WTC11 (cell line): ENCODE measurements at places on chromosomes 5 and 9.

GRCh38 chr9:75130621-75131230, 42.4 kb downstream of the OSTF1 start:
- DNase-seq, result no peak

DNA sequence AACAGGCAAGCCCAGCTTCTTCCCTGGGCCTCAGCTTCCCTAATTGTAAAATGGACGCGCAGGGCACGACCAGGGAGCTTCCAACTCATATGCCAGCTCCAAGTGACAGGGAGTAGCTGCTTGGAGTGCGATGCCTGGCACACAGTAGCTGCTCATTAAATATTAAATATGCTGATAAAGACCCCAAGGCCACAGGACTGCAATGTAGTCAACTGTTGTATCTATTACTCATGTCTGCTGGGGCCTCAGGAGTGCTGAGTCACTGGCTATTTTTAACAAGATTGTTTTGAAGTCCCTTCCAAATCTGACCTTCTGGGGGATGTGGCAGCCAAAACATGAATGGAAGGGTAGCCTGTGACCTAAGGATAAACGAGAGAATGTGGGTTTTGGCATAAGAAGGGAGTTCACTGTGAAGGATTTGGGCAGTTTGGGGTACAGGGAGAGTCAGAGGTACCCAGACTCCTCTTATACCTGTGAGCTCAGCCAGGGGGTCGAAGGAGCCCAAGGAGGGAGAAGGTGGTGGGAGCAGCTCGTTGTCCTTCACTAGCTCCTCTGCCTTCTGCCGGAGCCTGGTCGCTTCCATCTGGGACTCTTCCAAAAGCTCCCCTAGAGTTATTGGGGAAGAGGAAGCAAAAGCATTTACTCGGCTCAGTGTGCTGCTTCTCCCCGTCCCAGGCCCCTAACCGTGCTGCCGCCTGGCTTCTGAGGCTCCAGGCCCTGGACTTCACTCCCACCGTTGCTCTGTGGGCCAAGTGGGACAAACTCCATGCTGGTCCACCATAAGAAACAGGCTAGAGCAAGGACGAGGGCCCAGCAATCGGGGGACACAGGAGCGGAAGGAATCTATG, 17.5 kb downstream of the TNIP1 start:
- DNase-seq, result no peak

DNA sequence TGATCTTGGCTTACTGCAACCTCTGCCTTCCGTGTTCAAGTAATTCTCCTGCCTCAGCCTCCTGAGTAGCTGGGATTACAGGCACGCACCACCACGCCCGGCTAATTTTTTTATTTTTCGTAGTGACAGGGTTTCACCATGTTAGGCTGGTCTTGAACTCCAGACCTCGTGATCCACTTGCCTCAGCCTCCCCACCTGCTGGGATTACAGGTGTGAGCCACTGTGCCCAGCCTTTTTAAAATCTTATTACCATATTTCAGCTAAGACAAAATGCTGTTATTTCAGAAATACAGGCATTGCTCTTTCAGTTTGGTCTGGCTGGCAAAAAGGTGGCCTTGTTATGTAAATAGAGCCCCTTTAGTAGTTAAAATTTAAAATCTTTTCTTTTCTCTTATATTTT, 46.9 kb upstream of the GLDC start:
- DNase-seq, result peak; percentile 39

GRCh38 chr9:109022873-109023272, 9.6 kb upstream of the CTNNAL1 start:
- no peak for DNase-seq

- no peak for DNase-seq
Measured at GRCh38 chr5:124039410-124039809, 527.4 kb downstream of the CSNK1G3 start.

- no peak for DNase-seq
Measured at GRCh38 chr5:121797681-121798518, 53.8 kb upstream of the FTMT start.

DNA sequence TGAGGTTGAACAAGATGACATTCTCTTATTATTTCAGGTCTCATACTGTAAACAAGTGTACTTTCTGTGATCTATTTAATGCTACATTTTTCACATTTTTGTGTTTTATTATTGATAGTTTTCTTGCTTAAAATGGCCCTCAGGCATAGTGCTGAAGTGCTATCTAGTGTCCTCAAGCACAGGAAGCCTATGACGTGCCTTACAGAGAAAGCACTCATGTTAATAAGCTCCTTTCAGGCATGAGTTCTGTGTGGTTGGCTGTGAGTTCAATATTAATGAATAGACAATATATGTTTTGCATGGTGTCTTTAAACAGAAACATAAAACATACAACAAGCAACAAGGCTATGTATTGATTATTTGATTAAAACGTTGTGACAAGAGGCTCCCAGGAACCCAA, 450.1 kb downstream of the PLK2 start:
- DNase-seq, result no peak

DNA sequence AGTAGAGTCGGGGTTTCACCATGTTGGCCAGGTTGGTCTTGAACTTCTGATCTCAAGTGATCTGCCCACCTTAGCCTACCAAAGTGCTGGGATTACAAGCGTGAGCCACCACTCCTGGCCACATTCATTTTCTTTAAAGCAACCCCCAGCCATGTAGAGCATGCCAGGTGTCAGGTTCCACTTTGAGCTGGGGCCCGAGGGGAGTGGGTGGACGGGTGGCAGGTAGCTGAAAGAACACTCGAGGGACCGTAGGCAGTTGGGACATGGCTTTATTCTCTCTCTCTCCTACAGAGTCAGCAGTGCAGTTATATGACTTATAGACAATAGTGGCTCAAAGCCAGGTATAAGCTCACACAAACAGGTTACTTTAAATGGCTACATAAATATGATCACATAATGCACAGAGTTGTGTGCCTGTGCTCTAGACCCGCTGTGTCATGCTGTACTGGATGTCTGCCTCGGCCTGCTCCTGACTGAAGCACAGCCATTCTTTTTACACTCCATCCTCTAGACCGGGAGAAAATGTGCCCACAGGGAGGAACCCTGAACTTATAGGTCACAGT, 60.5 kb upstream of the FAM120A start:
- DNase-seq, result no peak

DNA sequence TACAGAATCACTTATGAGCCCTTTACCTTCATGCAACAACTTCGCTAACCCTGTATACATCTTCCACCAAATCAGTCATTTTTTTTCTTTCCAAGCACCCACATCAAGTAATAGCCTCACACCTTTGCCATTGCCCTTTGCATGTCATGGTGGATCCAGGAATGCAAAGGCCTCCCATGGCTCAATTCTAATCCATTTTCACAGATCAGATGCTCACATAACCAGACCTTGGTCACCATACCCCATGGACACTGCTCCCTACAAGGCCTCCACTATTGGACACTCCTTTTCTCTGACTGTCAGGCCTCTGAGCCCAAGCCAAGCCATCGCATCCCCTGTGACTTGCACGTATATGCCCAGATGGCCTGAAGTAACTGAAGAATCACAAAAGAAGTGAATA, 179.5 kb downstream of the RASEF start:
- DNase-seq, result no peak

GRCh38 chr5:76831110-76831452, 12.3 kb downstream of the F2RL1 start:
- no peak for DNase-seq

GRCh38 chr9:20495098-20495497, 127.2 kb downstream of the MLLT3 start:
- no peak for DNase-seq

DNA sequence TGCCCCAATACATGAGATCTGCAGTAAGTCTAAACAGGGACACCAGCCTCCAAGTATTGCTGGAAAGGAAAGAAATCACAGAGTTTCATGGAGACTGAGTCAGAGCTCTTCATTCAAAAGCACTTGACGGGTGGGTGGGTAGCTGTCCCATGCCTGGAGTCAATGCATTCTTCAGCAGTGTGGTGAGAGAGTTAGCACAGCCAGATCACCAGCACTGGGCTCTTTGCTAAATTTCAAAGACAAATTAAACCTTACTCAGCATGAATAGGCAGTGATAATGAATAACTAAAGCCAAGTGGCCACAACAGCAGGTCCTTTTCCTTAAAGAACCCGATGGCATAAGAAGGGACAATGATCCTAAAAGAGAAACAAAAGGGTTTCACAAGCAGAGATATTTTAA, 192.4 kb downstream of the ACTL7B start:
- no peak for DNase-seq

- no peak for DNase-seq
Measured at GRCh38 chr5:132498686-132499271, 8.2 kb upstream of the IRF1 start.

DNA sequence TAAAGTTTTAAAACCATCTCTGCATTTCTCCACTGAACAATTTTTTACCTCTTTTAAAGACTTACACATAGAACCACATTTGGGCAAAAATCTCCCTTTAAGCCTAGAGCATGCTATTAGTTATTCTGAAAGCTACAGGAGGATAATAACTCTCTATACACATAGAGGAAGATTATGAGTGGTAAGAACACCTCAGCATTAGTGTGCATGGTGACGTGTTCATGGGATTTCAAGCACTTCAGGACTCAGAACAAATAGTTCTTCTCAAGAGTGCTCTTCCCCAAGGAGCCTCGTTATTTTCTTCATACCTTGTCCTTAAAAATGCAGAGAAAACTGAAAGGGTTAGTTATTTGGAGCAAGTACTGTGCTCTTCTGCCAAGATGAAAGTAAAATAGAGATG, 256.9 kb upstream of the TUSC1 start:
- DNase-seq, result no peak

DNA sequence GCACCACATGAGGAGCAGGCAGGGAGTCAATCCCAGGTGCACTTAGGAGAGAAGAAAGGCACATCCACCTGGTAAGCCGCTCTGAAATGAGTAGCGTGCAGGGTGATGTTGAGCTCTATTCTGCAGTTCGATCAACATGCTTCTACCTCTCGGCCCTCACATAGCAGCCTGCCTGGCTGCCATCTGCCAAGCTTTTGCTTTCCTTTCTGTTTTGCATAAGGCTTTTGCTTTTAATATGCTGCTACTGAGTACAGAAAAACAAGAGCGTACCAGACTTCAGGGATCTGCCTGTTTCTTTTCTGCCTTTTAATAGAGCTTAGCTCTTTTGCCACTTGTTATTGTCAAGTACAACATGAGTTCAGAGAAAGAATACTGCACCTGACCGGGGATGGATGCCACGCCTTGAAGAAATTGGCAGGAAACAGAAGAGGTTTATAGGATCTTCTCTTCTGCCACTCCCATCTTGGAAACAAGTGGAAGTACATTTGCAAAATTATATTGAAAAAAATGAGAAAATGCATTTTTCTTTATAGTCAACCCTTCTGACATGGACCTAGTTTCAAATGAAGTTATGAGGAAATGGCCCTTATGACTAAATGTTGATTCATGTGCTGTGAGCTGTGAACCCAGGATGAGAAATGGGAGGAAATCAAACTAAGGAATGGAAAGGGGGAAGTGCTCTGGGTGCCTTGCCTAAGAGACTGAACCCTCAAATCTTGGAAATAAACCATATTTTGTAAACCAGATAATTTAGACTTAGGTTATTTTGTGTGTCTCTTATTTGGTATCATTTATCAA, 4.0 kb upstream of the FCHO2 start:
- no peak for DNase-seq
